ENCODE measurements at places on chromosomes 1 and 21. TPM values are rescaled to one million over a fixed set of nuclear protein-coding genes. Genes with fewer than 3 reads are reported as not detected.

GRCh38 chr1:36322041-36322785, 1.2 kb downstream of the EVA1B start:
- peak; percentile 81 for DNase-seq

S100A6 gene
- polyA plus RNA-seq: 178 TPM

DNA sequence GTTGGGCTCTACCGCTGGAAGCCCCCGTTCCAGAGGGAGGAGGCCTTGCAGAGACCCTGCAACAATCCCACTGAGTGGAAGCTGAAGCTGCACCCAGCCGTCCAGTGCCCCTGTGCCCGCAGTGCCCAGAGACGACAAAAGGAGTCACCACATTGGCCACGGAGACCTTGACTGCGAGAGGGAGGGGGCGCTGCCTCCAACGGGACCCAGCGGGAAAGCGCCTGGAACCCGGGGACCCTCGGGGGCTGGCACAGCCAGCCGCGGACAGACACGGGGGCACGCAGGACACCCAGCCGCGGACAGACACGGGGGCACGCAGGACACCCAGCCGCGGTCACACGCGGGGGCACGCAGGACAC, 22.5 kb downstream of the CFAP74 start:
- DNase-seq: no peak

DNA sequence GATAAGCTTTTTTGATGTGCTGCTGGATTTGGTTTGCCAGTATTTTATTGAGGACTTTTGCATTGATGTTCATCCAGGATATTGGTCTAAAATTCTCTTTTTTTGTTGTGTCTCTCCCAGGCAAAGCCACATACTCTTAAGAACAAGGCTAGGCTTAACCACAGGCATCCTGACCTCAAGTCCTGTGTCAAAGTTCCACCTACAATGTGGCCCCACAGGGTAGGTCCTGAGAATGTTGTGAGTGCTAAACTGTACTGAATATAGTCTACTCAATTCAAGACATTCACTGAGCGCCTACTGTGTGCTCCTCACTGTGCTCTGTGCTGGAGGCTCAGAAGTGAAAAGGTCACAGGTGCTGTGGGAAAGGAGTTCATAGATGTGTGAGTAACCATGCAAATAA, 20.6 kb downstream of the DDAH1 start:
- DNase-seq: no peak

DNA sequence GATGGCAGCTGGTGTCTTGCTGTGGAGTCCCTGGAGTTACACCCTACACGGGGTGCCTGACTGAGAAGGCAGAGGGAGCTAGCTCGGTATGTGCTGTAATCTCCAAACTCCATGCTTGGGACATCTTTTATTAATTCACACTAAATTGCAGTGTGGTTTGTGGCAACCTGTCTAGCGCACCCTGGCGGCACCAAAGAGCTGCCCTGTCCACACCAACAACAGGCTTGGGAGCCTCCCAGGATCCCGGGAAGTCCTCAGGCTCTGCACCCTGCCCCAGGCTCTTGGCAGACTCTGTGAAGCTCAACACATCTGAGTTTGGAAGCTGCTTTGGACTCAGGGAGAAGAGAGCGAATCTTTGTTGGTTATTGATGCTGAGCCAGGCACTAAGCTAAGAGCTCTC, 138.9 kb downstream of the IGSF21 start:
- no peak for DNase-seq

IFI44 gene
- 53.0 TPM for polyA plus RNA-seq

LAMB3 gene
- 56.2 TPM for polyA plus RNA-seq

- DNase-seq: no peak
These were observed 164.2 kb downstream of the HIVEP3 start for GRCh38 chr1:41754540-41754939.

LORICRIN gene
- not detected for polyA plus RNA-seq
